Left ventricle myocardium inferior (tissue), 1 donor: ENCODE measurements at places on chromosomes 1 and 21.

GRCh38 chr21:43771199-43771675, 4.9 kb downstream of the CSTB start:
- DNase-seq: no peak

DNA sequence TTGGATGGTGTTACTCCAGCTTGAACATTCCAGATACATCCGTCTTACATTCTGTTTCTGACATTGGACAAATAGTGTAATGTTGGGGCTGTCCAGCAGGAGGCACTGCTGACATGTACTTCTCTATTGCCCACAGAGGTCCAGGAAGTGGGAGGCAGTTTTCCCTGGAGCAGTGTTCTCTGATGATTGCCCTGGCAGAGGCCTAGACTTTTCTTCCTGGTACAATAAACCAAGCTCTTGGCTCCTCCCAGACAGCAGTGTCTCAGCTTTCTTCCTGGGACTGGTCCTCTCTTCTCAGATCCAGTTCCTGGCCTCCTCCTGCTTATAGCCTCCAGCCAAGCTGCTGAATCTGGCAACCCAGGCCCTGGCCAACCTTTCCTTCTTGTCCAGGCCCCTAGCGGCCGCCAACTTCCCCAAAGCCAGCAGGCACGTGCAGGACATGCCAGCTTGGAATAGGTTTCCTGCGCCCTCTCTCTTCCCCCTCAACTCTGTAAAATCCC, 14.9 kb upstream of the IFNLR1 start:
- peak; percentile 62 for DNase-seq

- DNase-seq: no peak
These were observed 505.5 kb downstream of the LMO4 start for GRCh38 chr1:87834151-87834550.

DNA sequence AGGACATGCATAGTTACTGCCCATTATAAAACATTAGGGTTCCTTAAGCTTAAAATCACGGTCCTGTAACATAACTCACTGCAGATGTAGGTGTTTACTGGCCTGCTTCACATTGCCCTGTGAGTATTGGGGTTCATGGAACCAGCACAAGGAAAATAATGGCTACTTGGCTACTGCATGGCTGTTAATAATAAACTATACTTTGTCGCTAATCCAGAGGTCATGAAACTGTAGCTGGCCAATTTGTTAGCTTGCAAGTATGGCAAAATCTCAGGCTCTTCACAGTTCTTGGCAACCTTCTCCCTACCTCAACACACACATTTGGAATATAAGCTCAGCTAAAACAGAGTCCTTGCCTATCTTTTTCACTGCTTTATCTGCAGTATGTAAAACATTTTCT, 274.0 kb upstream of the NR5A2 start:
- no peak for DNase-seq

- no peak for DNase-seq
These were observed 29.3 kb downstream of the NSL1 start for GRCh38 chr1:212762234-212762633.

GRCh38 chr21:41497008-41497407, 10.9 kb downstream of the TMPRSS2 start:
- DNase-seq: no peak

- DNase-seq: no peak
These were observed 1.7 kb downstream of the RAB7B start for GRCh38 chr1:206001476-206001888.

DNA sequence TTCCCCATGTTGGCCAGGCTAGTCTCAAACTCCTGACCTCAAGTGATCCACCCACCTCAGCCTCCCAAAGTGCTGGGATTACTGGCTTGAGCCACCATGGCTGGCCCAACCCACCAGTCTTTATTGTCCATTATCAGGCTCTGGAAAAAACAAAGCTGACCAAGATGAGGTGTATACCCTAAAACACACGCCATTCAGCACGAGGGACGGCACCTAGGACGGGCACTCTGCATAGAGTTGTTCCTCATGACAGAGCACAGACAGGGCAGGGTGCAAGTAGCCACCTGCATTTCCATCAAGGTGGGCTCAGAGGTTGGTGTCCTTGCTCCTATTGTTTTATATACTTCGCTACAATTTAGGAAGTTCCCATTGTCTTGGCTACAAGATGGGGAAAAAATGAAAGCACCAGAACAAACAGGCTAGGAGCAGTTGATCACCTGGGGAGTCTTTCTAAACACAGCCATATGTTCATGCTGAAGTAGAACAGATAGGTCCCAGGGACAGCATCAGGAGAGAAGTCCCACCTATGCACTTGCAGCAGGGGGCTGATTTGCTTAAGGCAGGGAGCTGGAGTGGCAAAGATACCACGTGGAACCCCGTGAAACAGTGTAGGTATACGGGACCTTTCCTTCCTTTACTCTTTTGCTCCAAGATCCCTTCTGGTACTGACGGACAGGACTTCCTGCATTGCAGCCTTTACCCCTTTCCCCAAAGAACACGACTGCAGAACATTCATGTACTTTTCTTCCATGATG, 4.5 kb downstream of the KRTCAP2 start:
- no peak for DNase-seq

DNA sequence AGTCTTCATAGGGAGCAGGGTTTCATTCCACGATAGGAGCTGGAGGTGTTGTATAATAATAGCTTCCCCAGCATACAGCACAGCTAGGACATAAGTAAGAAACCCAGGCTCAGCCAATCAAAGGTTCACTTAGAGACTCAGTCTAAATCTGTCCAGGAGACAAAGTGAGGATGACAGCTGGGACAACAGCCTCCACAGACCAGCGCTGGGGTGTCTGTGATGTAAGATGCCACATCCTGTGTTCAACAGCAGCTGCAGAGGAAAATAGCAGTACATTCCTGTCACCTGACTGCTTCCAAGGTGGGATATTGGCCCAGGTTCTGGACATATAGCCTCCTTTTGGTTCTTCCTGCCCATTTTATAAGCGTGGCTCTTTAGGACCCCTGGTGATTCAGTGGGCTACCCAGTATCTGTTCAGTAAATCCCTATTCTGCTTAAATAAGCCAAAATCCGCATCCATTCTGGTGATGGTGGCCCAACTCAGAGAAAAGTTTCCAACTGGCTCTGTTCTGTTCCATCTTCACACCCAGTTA, 176.8 kb upstream of the SYT6 start:
- DNase-seq: no peak

- DNase-seq: no peak
These were observed 39.8 kb downstream of the SNAP47 start for GRCh38 chr1:227774821-227775661.

DNA sequence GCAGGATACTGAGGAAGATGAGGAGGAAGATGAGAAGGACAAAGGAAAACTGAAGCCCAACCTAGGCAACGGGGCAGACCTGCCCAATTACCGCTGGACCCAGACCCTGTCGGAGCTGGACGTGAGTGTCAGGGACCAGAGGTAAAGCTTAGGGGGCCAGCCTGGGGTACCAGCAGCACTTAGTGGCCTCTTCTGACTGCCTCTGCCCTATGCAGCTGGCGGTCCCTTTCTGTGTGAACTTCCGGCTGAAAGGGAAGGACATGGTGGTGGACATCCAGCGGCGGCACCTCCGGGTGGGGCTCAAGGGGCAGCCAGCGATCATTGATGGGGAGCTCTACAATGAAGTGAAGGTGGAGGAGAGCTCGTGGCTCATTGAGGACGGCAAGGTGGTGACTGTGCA, 17.6 kb downstream of the KDF1 start:
- DNase-seq: no peak

DNA sequence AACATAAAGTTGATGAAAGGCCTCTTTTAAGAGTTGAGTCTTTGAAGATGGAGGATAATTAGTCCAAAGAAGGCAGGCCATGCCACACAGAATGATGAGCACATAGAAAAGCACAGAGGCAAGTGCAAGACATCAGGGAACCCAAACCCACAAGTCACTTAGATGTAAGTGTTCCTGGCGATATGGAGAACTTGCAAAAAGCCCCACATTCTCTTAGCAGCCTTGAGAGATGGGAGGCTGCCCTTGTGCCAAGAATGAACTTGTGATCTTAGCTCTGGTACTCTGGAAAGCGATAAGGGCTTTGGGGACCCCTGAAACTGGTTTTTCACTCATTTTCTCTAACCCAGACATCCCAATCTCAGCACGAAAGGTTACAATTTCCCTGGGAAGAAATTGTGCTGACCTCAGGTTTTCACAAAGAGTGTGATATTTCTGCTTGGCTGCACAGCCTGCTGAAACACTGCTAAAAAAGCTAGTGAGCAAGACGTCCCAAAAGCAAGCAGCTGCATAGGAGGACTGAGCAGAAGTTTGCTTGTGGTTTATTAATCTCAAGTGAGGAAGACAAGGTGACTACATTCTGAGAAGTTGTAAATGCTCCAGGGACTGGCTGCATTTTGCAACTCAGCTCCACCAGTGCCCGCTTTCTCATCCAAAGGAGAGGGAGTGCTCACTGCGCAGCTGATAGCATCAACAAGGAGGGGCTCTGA, 496.9 kb upstream of the CAMK1G start:
- no peak for DNase-seq

DNA sequence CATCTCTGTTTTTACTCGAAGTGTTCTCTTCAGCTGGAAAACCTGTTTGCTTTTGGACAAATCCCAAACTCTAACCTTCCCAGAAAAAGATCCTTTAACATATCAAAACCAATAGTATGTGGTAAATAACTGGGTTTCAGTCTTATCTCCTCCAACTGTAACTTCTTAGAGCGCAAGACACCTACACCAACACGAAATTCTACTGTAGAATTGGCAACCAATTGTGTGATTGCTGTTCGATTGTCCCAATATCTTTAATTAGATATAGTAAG, 5.8 kb upstream of the MPZL1 start:
- no peak for DNase-seq

DNA sequence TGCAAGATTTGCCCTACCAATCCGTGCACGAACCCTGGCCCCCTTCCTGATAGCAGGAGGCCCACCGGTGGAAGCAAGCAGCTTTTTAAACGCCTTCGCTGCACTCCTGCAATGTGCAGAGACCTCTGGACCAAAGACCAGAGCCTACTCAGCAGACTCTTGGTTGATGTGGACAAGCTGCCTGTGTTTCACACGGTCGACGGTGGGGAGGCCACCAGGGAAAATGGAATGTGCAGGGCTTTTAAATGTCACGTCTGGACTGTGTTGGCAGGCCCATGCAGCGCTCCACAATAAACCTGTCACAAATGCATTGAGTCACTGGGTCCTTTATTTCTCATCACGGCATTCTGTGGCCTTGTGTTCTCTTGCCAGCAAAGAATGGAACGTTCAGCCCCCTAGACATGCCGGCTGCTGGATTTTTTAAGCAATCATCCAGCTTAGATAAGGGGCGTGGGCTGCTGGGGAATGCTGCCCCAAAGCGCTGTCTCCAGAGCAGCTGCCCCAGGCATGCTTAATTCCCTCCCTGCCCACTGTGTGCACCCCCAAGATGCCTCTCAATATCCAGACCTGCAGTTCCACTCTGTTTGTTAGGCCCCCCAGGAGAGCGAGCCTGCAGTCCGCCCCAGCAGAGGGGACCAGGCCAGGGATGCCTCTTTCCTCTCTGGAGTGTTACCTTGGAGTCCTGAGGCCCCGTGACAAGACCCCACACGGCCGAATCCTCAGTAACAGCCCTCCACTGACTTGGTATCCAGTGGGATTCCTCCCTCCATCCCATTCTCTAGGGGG, 71.3 kb downstream of the ATP5PO start:
- DNase-seq: peak; percentile 32

DNA sequence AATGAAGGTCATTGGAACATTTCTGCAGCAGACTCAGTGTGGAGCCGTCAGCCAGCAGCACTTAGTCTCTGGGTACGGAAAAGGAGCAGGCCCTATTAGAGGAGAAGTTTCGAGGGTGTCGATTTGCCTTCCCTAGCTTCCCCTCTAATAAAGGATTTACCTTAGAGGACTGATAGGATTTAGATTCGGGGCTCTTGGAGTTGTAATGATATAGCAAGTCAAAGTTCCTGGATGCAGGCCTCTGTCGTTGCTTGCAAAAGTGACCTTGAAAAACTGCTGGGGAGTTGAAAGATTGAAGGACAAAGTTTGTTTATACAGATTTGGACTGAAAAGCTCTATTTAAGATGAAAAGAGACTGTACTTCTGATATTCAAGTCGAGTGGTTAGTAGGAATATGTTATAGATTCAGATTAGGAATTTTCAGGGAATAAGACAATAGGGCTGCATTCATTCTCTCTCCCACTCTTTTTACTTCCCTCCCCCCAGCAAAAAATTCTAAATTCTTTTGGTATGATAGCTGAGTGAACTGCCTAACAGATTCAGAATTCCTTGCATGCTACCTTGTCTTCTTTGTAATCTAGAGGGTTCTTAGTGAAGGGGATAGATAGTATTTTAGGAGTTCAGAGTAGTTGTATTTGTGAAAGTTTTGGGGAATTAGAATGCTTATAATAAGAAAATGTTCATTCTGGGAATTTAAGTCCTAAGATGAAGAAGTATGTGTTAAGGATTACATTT, 19.2 kb downstream of the NFYC start:
- no peak for DNase-seq

GRCh38 chr1:9235096-9235459, 504 bp downstream of the H6PD start:
- DNase-seq: no peak

GRCh38 chr1:165841582-165842017, 14.2 kb downstream of the UCK2 start:
- DNase-seq: no peak

DNA sequence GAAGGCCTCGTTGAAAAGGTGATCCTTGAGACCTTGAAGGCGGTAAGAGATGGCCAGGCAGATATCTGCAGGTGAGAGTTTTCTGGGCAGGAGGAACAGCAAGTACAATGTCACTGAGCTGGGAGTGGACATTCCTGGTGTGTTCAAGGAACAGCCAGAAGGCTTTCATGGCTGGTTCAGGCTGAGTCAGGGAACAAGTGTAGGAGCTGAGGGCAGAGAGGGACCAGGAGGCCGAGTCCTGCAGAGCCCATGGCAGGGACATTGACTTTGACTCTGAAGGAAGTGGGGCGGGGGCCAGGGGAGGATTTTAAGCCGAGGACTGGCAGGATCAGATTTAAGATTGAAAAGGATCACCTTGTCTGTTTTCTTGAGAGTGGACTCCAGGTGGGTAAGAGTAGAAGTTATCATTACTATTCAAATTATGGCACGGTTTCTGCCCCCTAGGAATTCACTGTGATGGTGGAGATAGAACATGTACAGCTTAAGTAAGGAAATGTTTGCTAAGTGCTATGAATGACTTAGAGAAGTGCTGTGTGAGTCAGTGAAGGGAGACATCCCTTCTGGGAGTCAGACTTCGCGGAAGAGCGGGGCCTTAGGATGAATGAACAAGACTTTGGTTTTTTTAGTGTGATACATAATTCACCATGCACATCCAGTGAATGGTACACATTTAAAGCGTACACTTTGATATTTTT, 202.3 kb downstream of the KIF26B start:
- DNase-seq: no peak
